Epithelial cell of esophagus (primary cell): ENCODE measurements at places on chromosomes 11 and 22.

GRCh38 chr11:86278226-86278625 is 23.8 kb upstream of the HIKESHI start:
- peak; percentile 35 for DNase-seq

DNA sequence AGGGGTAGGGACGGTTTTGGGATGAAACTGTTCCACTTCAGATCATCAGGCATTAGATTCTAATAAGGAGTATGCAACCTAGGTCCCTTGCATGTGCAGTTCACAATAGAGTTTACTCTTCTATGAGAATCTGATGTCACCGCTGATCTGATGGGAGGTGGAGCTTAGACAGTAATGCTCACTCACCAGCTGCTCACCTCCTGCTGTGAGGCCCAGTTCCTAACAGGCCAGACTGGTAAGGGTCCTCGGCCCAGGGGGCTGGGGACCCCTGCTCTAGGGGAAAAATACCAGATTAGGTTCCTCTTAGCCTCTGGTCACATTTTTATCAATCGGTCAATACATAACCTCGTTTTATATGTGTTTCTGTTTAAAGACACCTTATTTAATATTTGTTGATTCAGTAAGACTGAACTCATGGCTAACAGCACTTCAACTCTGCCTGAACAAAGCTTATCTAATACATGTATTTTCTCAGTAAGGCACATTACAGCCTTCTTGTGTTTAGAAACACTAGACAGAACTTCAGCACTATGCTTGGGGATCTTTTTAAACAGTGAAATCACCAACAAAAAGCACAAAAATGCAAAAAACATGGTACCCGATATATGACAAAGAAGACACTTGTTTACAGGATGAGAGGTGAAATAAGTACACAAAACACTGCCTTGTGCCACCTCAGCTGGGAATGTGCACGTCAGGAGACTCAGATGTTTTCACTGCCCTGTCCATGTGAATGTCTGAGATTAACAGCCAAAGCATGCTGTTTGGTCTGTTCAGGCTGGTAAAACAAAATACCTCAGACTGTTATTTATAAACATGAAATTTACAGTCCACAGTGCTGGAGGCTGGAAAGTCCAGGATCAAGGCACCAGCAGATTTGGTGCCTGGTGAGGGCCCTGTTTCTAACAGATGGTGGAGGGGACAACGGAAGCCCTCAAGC is 107.5 kb downstream of the USP35 start:
- no peak for DNase-seq

DNA sequence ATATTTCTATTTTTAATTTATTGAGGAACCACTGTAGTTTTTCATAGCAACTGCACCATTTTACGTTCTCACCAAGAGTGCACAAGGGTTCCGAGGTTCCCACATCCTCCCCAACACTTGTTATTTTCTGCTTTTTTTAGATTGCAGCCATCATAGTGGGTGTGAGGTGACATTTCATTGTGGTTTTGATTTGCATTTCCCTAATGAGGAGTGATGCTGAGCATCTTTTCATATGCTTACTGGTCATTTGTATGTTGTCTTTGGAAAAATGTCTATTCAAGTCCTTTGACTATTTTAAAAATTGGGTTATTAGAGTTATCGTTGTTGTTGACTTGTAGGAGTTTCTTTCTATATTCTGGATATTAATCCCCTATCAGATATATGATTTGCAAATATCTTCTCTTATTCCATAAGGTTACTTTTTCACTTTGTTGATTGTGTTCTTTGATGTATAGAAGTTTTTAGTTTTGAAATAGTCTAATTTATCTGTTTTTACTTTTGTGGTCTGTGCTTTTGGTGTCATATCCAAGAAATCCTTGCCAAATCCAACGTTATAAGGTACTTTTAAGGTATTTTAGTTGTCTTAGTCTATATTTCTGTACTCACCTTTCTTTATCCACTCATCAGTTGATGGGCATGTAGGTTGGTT is 9.0 kb downstream of the NEAT1 start:
- peak; percentile 24 for DNase-seq

DNA sequence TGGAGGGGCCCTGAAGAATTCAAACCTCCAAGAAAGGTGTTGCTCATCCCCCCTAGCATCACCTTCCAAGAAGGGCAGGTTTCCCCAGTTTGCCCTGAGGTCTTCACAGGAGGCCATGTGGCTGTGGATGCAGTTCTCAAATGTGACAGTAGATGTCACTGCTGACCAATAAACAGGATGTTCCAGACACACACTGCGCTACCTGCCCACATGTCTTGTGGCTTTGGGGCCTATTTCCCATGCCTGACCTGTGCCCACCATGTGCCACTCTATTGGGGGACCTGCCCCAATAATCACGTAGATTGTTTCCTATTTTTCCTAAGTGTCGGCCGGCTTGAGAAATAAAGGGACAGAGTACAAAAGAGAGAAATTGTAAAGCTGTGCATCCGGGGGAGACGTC is 4.5 kb downstream of the GSTT2 start:
- DNase-seq: peak; percentile 27

GRCh38 chr22:30245181-30245984 is 1.2 kb downstream of the LIF start:
- DNase-seq: no peak

DNA sequence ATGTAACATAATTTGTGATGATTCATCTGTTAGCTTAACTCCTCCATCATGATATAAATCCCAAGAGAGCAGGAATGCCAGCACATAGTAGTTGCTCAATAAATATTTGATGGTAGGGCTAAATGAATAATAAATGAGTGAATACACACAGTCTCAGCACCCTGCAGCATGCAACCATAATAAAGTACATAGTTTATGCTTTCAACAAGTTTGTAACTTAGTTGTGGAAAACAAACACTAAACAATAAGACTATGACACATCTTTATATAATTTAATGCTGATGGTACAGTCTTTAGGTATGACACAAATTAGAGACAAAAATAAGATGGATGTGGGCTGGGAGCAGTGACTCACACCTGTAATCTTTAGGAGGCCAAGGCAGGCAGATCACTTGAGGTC is 3.8 kb downstream of the ALKBH8 start:
- peak; percentile 79 for DNase-seq

DNA sequence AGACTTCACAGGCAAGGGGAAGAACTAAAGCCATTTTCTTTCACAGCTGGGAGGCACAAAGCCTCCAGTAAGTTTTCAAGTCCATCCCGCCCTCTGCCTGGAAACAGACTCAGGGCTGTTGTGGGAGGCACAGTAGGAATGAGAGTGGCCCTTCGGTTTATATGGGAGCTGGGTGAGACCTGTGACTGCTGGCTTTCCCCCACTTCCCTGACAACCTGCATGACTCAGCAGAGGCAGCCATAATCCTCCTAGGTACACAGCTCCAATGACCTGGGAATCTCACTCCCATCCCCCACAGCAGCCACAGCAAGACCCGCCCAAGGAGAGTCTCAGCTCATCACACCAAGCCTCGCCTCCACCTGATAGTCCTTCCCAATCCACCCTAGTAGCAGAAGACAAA is 12.1 kb upstream of the TMEM45B start:
- DNase-seq: peak; percentile 37
